ENCODE measurements at places on chromosomes 5 and 9.
A peak's percentile ranks its signal among the peaks of the same experiment; 100 is the strongest.

DNA sequence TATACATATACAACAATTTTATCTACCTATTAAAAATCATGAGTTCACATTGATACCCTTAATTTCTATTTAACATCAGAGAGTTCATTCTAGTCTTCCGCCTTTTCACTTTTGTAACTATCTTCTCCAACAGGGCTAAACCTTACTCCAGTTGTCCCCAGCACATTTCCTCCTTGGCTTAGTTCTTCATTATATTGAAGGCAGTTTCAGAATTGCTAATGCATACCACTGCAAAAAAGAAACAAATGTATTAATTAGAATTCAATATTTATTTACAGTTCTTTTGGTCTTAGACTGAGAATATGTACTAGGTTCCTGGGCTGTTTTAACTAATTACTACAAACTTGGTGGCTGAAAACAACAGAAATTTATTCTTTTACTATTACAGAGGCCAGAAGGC is 132.5 kb downstream of the WDR70 start:
- H3K27me3 ChIP-seq = no peaks in the 10 kb centered on the region
- no peaks in the 10 kb centered on the region for H3K4me1 ChIP-seq
- H3K4me3 ChIP-seq = no peak overlapping the region
- no peak for DNase-seq

DNA sequence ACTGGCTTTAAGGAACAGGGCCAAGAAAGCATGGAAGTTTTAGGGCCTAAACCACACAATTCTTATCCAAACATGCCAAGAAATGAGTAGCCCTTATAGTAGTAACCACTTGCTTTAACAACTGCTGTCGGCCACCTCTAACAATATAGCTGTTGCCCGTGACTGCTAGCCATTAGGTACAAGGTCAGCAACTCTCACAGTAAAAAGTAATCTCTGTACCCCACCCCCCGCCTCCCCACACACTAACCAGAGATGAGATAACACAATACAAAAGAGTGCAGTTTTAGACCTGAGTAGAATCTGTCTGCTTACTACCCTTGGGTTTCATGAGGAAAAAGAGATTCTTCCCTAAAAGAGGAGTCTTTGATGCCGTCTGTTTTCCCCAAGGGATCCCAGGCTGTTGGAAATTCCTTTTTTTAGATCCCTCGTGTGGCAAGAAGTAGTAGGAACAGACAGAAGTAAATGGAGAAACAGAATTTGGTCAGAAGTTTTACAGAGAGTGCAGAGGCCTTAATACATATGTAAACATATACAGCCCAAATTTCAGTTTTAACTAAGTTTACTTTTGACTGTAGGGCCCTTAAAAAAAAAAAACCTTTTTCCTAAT is 94.3 kb downstream of the WDR41 start:
- H3K4me3 ChIP-seq = no peak overlapping the region
- no peaks in the 10 kb centered on the region for H3K36me3 ChIP-seq
- H3K27me3 ChIP-seq = peaks cover 7% of the 10 kb centered on the region
- DNase-seq = no peak

DNA sequence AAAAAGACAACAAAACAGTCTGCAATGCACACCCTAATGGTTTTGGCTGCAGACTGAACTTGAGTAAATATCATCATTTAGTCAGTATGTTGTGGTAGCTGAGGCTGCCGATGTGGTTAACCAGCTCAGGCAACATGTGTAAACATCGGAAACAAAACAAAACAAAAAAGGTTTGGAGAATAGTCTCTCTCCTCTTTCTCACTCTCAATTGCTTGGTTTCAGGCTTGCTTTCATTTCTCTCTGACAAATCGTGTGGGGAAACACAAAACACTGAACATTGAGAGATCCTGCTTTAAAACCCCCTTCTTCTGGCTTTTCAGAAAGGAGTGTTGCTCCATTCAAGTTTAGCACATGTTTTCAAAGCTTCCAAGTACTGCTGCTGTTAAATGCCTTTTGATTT is 453.3 kb downstream of the BNC2 start:
- H3K27me3 ChIP-seq = no peaks in the 10 kb centered on the region
- H3K4me1 ChIP-seq = no peaks in the 10 kb centered on the region
- H3K4me3 ChIP-seq = no peak overlapping the region
- DNase-seq = no peak
- H3K27ac ChIP-seq = no peak overlapping the region

- DNase-seq = no peak
- no peaks in the 10 kb centered on the region for H3K27me3 ChIP-seq
- H3K27ac ChIP-seq = no peak overlapping the region
- no peak overlapping the region for H3K4me3 ChIP-seq
- no peaks in the 10 kb centered on the region for H3K4me1 ChIP-seq
Observed at GRCh38 chr5:92594031-92594430, 987.0 kb downstream of the NR2F1-AS1 start.

DNA sequence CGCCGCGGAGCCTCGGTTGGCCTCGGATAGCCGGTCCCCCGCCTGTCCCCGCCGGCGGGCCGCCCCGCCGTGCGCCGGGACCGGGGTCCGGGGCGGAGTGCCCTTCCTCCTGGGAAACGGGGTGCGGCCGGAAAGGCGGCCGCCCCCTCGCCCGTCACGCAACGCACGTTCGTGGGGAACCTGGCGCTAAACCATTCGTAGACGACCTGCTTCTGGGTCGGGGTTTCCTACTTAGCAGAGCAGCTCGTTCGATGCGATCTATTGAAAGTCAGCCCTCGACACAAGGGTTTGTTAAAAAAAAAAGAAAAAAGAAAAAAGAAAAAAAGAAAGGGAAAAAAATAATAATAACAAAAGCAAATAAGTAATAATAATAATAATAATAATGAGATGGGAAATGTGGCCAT is 112.8 kb downstream of the GCNT1 start:
- no peaks in the 10 kb centered on the region for H3K36me3 ChIP-seq
- peak overlapping the region; percentile 51 for H3K4me3 ChIP-seq

All from activated naive CD4-positive, alpha-beta T cell treated with anti-CD3 and anti-CD28 coated beads, Interleukin-2, amount 10 ng/mL, durations not matched to agents 7 days and 5 days (primary cell).